ENCODE measurements at places on chromosomes 11 and 22. TPM values are rescaled to one million over a fixed set of nuclear protein-coding genes. Genes with fewer than 3 reads are reported as not detected.

The TRIM44 gene
- total RNA-seq = 44.2 TPM

The NUDT8 gene
- total RNA-seq = 24.3 TPM

The SPTBN2 gene
- 23.1 TPM for total RNA-seq

DNA sequence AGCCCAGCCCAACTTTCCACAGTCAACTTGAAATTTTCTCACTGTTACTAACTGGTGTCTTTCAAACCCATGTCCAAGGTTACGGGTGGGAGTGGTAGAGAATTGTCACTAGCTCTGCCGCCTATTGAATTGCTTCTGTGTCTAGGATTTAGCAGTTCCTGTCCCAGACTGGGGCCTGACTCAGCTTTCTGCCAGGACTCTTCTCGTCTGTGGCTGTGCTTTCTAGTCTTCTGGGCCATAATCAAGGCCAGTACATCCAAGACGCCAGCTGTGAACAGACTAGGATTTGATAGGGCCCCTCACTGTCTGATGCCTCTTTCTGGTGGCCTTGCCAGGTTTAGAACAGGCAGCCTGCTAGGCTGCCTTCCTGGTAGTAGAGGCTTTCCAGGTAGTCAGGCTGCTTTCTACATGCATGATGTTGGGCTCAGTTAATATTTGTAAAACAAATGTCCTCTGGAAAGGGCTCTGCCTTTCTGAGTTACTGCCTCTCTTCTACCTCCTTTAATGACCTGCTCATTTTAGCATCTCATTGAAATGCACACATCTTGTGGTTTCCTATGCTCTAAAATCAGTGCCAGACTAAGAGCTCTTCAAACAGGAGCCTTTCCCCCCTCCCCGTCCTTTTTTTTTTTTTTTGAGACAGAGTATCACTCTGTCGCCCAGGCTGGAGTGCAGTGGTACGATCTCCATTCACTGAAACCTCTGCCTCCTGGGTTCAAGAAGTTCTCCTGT lies 13.1 kb upstream of the HIKESHI start:
- no peak overlapping the region for H3K4me3 ChIP-seq
- H3K27me3 ChIP-seq = no peaks in the 10 kb centered on the region
- DNase-seq = peak; percentile 6
- H3K27ac ChIP-seq = no peak overlapping the region
- no peaks in the 10 kb centered on the region for H3K4me1 ChIP-seq

DNA sequence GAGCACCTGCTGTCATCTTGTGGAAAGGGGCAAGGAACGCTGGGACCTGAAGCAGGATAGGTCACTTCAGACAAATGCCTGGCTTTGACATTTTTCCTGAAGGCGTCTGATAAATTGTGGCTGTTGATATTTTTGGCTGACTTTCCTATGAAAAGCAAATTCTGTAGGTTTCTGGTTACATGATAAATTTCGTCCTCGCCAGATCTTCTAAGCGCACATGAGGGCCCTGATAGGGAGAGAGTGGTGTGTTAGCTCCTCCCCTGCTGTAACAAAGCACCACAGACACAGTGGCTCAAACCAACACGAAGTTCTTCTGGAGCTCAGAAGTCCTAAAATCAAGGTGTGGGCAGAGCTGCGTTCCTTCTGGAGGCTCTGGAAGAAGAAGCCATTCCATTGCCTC lies 19.6 kb downstream of the APOL4 start:
- DNase-seq = no peak
- H3K27me3 ChIP-seq = no peaks in the 10 kb centered on the region
- H3K4me1 ChIP-seq = no peaks in the 10 kb centered on the region
